ENCODE measurements at places on chromosomes 11 and 22.

DNA sequence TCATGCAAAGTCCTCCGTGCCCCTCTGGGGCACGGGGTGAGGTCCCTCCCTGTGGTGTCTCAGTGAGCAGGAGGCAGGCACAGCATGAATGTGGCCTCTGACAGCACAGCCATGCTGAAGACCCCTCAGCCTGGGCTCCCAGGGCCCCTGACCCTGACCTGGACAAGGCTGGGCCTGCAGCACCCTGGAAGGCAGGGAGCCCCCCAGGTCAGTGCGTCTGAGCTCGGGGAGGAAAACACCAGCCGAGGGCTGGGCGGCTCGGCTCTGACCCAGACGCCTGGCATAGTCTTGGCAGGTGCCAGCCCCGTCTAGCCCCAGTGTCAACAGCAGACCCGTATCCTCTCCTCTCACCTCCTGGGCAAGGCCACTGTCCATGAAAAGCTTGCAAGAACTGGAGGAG, 1276.6 kb downstream of the BRD1 start:
- DNase-seq: no peak

- DNase-seq: peak; percentile 55
Measured at GRCh38 chr11:126149759-126150625, 61.5 kb downstream of the RPUSD4 start.

DNA sequence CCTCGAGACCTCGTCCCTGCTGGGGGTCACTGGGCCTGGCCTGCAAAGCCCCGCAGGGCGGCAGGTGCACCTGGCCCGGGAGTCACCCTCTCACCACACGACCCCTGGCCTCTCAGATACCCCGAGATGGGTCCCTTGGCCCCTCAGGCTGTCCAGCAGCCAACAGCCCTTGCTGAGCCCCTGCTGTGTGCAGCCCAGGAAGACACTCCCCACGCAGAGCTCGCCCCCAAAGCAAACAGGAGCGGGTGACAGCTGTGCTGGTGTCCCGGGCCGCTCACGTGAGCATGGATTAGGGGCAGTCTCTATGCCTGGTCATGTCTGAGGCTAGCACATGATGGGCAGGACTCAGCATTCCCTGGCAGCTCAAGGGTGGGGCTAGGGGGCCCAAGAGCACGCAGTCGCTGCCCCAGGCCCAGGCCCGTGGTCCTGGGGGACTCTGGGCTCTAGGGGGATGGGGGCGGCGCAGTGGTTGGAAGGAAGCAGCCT, 31.3 kb downstream of the WNT7B start:
- no peak for DNase-seq

- no peak for DNase-seq
Measured at GRCh38 chr22:42022162-42022847, 23.7 kb downstream of the WBP2NL start.
